ENCODE measurements at places on chromosomes 12 and 14.

GRCh38 chr14:76228138-76228537 is 76.4 kb downstream of the GPATCH2L start:
- DNase-seq, result no peak

DNA sequence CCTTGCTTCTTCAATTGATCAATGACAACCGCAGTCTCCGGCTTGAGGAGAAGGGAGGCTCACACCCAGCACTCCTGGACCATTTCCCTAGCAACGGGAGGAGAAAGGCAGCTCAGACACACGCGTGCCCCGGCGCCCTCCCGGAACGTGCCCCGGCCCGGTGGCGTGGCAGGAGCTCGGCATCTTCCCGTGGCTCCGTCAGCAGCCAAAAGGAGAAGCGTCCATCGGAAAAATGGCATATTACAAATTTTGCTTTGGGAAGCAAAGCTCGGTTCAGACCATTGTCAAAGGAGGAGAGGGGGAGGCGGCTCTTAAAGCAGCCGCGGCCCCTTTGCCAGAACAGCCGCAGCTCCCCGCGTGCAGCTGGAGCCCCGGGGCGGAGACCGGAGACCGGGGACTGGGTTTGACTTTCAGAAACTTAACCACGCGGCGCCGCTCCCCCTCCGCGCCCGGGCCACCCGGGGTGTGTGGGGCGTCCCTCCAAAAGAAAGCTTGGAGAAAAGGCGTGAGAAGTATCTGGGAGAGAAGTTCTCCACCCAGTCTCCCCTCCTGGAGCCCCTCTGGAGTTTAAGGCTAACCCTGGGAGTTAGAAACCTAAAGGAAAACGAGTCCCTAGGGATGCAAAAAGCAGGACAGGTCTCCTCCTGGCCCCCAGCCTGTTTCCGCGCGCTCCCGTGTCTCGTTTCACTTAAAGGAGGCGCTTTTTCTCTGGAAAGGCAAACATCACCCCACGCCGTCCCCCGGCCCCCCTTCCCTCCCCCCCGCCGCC is 545 bp downstream of the PPFIA2 start:
- DNase-seq, result peak; percentile 4

GRCh38 chr14:65910108-65910786 is 497.7 kb downstream of the FUT8 start:
- DNase-seq, result peak; percentile 51

DNA sequence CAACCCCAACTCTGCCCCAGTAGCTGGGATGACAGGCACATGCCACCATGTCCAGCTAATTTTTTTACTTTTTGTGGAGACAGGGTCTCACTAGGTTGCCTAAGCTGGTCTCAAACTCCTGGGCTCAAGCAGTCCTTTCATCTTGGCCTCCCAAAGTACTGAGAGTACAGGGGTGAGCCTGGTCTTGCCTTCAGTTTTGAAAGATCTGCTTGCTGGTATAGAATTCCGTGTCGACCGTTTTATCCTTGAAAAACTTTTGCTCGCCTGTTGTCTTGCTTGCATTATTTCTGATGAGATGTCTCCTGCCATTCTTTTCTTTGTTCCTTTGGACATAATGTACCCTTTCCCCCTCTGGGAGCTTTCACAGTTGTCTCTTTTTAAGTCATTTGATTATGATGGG is 92.0 kb upstream of the DYNC1H1 start:
- DNase-seq, result no peak

- no peak for DNase-seq
These were observed 101.8 kb upstream of the BBS10 start for GRCh38 chr12:76449993-76450392.

- no peak for DNase-seq
These were observed 36.4 kb downstream of the PDE3A start for GRCh38 chr12:20404576-20405346.

DNA sequence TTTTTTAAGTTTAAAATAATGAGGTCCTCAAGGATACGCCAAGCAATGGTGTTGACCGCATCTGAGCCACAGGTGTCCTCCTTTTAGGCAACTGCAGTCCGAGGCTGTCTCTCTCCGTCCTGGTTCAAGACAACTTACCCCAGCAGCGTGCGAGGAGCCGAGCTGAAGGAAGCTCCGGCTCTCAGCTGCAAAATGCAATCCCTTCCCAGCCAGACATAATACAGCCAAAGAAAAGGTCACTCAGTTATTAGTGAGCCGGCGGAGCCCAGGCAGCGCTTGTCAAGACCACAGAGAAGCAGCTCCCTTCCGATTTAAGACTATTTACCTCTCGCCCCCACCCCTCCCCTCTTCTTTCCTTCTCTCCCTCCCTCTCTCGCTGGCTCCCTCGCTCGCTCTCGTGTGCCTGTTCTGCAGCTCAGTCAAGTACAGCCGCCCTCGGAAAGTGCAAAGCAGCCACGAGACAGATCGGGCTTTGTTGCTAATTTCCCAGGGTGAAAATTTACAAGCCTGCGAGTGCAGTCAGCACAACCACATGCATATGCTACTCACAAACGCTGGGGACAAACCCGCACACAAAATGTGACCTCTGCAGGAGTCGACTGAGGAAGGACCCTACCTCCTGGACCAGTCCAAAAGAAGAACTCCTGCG is 363 bp upstream of the LMO3 start:
- DNase-seq, result peak; percentile 30

- no peak for DNase-seq
These were observed 131.2 kb downstream of the NUBPL start for GRCh38 chr14:31692376-31692781.

GRCh38 chr14:66657780-66658179 is 149.8 kb downstream of the GPHN start:
- no peak for DNase-seq

GRCh38 chr14:52950410-52950897 is 396 bp downstream of the FERMT2 start:
- peak; percentile 56 for DNase-seq

DNA sequence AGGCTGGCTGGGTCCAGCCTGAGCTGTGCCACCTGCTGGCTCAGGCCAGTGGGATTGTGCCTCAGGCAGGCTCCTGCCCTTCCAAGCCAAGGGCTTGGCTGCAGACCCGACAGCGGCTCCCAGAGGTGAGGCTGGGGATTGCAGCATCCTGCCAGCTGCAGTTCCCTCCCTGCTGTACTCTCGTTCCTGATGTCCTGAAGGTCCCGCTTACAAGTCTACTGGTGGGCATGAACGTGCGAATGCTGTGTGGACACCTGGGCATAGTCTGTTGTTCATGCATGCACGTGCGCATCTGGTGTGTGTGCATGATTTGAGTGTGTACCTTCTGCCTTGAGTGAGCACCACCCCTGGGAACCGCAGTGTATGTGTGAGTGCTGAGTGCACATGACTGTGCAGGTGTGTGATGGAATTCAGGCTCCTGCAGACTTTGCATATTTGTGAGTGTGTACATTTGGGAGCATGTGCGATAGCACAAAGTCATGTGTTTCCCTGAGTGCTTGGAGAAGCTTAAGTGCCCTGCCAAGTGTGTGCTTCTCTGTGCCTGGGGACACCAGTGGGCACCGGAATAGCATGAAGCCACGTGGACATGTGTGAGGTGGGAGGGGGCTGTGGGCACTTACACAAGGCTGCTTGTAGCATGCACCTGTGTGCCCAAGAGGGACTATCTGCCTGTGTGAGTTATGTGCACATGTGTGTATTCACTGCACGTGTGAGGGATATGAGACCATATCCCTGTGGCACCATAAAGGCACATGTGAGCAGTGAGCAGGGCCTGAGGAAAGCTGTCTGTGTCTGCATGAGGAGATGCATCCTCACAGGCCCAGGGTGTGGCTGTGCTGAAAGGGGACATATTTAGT is 19.3 kb upstream of the KRT7 start:
- DNase-seq, result peak; percentile 88

DNA sequence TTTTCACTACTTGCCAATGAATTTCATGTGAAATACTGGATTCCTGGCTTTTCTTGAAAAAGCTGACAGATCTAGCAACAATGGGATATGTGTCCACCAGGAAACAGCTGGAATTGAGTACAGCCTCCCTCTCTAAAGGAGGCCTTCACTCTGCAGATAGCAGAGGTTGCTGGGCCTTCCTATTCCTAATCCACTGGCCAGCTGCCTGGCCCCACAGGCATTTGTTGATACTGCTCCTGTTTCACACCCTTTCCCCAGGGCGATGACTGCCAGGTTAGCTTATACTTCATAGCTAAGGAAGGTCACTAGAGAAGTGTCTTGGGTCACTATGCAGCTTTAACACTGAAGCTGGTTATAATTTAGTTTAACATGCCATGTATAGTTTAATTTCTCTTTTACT is 87.5 kb upstream of the PDZRN4 start:
- no peak for DNase-seq

DNA sequence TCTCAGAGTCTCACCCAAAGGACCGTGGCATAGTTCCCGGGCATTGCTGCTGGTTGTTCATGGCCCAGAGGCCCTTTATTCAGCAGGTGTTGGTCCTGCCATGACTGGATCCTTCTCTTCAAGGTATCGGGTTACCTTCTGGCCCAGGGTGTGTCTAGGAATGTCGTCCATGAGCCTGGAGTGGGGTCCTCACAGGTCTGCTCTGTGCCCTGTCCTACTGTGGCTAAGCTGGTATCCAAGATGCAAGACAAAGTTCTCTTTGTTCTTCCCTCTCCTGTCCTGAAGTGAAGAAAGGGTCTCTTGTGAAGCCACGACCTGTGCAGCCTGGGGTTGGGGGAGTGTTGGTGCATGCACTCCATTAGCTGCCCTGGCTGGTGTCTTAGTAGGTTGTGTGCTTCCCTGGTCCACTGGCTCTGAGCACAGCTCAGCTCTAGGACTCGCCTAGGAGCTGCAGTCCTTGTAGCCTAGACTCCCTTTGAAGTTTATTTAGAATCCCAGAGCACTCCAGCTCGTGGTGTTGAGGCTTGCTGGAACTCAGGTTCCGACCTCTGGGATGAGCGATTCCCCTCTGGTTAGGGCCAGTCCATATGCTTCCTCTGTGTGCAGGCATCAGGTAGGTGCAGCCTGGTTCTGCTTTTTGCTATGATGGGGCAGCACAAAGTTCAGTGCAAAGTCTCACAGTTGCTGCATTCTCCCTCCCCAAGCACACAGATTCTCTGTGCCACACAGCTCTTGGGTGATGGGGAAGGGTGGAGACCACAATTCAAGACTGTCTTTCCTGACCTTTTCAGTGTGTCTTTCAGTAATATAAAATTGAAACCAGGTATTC is 117.4 kb downstream of the NUBPL start:
- DNase-seq, result no peak

GRCh38 chr14:36279306-36280190 is 40.9 kb downstream of the MBIP start:
- DNase-seq, result no peak

- DNase-seq, result no peak
These were observed 191.3 kb downstream of the ANO6 start for GRCh38 chr12:45406988-45407850.

- no peak for DNase-seq
These were observed 11.2 kb upstream of the KRT83 start for GRCh38 chr12:52332381-52332780.

DNA sequence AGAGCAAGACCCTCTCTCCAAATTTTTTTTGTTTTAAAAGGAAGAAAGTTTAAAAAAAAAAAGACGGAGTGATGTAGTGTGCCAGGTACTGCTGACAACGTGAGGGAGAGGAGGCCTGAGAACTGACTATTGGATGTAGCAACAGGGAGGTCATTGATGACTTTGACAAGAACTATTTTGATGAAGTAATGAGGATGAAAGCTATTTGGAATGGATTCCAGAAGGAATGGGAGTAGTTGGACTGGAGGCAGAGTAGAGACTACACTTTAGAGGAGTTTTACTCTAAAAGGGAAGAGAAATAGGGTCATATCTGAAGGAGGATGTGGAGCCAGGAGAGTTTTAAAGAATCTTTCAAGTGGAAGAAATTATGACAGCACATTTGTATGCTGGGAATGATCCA is 27.8 kb upstream of the SLC38A2 start:
- no peak for DNase-seq

GRCh38 chr12:122265476-122265875 is 818 bp downstream of the VPS33A start:
- no peak for DNase-seq

- DNase-seq, result no peak
These were observed 11.4 kb downstream of the TMX1 start for GRCh38 chr14:51251486-51251885.

GRCh38 chr12:82754856-82755255 is 68.2 kb downstream of the TMTC2 start:
- no peak for DNase-seq

DNA sequence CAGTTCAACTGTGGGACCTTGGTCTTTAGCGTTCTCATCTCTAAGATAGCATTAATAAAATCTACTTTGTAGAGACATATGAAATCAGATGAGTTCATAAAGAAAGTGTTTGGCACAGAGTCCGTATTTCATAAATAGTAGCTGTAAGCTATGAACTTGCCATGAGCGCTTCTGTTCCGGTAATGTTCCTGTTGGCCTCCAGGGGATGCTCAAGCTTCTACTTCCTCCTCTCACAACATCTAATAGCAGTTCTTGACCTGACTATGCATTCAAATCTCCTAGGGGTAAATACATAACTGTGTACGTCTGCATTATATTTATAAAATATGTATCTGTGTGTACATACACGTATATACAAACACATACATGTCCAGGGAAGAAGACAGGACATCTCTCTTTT is 288.2 kb upstream of the TMPO start:
- peak; percentile 12 for DNase-seq

- DNase-seq, result no peak
These were observed 485 bp upstream of the PSME1 start for GRCh38 chr14:24135584-24135833.

GRCh38 chr12:102107970-102108369 is 11.9 kb downstream of the NUP37 start:
- DNase-seq, result no peak

GRCh38 chr14:51430633-51431032 is 190.6 kb downstream of the TMX1 start:
- no peak for DNase-seq
